Fibroblast of pulmonary artery (primary cell): ENCODE measurements at places on chromosomes 6 and 20.

DNA sequence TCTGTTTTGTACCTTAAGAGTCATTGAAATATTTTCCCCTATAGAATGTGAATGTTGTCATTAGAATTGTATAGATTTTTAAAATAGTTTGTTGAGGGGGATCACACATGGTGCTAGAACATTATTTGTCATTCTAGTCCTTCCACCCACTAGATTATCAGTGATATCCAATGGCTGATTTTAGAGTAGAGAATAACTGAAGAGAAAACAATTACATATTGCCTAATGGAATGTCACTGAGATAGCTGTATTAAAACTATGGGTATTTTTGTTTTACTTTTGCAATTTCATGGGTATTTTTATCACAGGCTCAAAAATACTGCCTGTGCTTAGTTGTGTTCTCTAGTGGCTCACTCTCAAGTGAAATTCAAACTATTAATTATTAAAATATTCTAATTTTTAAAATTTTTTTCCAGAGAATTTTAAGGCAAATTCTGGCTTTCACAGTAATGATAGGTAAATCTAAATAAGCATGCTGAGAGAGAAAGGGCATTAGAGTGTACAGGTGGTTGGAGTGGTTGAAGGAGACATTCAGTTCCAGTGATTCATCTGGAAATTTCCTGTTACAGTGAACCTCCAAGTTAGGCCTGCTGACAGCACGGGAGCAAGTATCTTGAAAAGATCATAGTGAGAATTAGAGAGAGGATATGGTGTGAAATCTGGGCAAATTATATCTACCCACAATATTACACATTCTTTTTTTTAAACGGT is 399.6 kb downstream of the NKAIN2 start:
- DNase-seq = peak; percentile 57

- DNase-seq = peak; percentile 32
These were observed 248.5 kb downstream of the HAO1 start for GRCh38 chr20:7691647-7692269.

DNA sequence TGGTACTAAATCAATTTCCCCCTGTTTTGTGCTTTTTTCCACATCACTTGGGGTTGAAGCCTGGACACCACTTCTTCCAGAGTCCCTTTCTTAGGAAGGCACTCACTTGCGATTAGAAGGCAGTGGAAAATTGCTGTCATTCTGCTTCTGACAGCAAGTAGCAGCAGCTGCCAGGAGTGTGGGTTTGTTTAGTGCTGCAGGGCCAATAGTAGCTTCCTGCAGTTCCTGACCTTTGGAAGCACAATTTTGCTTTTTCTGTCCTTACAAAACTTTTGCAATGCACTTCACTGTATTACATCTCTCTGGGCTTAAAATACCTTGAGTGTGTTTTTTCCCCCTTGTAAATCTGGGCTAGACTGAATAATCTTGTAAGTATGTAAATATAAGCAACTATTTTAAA is 12.5 kb upstream of the HLA-DRA start:
- DNase-seq = no peak

- no peak for DNase-seq
These were observed 780 bp upstream of the KIAA0319 start for GRCh38 chr6:24646771-24647170.

GRCh38 chr20:46304361-46304760 is 3.9 kb downstream of the CDH22 start:
- DNase-seq = no peak

DNA sequence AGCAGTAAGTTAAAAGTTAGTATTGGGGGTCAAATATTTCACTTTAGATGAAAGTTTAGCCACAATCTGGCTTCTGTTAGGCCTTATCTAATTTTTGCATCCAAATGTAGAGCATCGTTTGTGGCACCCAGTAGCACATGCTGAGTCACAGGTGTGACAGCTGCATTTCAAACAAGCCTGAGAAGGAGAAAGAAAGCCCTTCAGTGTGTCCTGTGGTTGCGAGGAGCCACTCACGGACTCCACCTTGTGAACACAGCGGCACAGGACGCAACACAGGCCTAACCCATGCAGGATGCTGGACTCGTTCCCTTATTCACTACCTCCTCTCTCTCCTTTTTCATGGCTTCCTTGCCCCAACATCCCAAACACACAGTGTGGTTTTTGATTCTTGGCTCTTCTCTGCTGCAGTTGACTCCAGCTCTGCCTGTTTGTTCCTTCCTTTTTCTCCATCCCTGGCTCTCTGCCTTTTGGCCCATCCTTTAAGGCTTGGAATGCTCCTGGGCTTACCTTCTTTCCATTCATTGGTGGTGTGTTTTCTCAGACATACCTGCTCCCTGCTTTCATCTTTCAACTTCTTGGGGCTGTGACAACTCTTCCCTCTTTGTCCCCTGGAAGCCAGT is 124.2 kb downstream of the SLC16A10 start:
- no peak for DNase-seq
